ENCODE measurements at places on chromosomes 7 and 10.
A peak's percentile ranks its signal among the peaks of the same experiment; 100 is the strongest.

GRCh38 chr7:99137411-99138180 lies 6.3 kb downstream of the SMURF1 start:
- DNase-seq: no peak

GRCh38 chr7:39880556-39880955 lies 69.5 kb upstream of the CDK13 start:
- no peak for DNase-seq

DNA sequence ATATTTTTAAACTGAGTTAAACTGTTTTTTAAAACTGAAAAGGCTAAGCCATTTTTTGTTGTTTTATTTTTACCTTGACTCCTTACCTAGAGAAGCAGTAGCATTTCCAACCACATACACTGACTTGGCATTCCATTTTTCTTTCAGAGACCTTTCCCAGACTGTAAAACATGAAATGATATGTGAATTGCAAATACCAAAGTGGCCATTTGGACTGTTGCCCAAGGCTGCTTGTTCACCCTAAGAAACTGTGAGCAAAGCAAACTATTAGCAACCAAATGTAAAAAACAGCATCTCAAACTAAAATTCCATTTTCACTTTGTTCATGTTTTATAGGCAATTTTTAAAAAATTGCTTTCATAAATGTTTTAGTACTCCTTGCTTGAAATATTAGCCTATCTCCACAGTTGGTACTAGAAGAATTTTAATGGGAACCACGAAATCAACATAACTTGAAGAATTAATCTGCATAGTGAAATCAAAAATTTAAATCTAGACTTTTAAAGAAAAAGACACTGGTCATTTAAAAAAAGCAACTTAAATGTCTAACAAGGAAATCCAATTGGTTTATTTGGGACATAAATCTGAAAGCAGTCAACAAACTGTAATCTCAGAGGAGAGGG lies 10.8 kb downstream of the UROS start:
- DNase-seq: no peak

GRCh38 chr10:73827346-73828089 lies 16.1 kb upstream of the NDST2 start:
- DNase-seq: no peak

DNA sequence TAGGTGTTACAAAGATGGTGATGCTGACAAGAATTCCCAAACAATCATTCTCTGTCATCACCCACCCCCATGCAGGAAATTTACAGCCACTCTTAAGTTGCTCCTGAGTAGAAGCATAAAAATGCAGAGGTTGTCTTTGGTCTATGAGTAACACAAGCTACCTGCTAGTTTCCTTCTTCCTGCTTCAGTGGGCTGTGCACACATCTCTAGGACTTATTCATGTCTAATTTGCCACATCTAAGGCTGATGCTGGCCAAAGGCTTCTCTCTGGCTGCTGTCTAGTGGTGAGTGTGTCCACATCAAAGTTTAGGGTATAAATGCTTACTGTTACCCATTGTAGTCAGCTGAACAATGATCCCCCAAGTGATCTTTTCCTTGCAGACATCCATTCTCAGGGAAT lies 662.5 kb downstream of the TYW1 start:
- no peak for DNase-seq

DNA sequence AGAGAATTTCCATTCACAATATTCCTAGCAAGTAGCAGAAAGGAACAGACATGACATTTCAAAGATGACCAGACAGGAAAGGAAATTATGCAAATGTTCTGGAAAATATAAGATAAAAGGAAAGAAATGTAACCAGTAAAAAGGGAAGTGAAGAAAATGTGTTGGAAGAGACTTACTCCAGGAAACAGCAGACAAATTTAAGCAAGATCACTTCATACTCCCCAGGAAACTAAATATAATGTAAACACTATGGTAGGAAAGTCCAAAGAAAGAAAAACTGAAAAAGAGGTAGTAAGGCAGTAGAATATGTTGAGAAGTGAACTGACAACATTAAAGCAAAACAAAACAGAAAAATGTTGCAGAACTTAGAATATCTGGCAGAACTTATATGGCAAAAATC lies 6.4 kb upstream of the ST8SIA6 start:
- DNase-seq: no peak

GRCh38 chr7:51349820-51350545 lies 33.4 kb upstream of the COBL start:
- DNase-seq: no peak

GRCh38 chr10:48253970-48254657 lies 20.4 kb downstream of the FRMPD2 start:
- no peak for DNase-seq

DNA sequence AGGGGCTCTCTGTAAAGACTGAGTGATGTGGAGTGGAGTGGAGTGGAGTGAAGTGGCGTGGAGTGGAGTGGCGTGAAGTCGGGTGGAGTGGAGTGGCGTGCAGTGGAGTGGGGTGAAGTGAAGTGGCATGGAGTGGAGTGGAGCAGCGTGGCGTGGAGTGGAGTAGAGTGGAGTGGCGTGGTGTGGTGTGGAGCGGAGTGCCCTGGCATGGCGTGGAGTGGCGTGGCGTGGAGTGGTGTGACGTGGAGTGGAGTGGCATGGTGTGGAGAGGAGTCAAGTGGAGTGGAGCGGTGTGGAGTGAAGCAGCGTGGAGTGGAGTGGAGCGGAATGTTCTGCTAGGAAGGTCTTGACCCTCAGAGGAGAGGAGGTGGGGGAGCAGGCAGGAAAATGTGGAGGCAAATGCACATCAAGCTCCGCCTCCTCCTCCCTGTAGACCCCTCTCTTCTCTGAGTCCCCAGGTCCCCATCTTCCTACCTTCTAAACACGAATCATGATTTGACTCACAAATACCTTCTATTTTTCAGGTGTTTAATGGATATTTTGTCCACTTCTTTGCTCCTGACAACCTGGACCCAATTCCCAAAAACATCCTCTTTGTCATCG lies 19.9 kb downstream of the ITIH2 start:
- DNase-seq: no peak

DNA sequence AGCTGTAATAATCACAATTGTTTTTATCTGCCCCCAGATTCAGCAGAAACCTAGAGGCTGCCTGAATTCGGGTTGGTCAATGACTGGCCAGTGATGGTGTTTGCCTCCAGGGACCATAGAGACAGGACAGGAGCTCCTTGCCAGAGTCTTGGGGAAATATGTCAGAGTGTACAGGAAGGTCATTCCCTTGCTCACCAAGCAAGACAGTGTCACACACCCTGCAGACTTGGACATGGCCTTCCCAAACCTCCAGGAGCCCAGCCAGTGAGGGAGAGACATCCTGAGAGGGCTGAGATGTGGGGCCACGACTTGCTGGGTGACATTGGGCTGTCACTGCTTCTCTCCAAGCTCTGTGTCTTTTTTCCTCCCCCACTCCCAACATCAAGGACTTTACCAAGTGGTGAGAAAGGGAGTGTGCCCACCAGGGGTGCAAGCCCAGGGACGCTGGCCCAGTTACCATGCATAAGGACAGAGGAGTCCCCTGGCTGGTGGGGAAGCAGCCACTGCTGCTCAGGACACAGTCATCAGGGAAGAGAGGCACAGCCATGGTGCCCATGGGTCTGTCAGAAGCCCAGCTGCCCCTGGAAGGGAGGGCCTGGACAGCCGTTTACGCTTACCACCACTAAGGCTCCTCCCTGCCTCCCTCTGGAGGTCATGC lies 25.3 kb upstream of the C10orf53 start:
- DNase-seq: peak; percentile 68

Data from suprapubic skin (tissue), 4 donors.